ENCODE measurements at places on chromosomes 11 and 22.

- no peak for DNase-seq
These were observed 57.0 kb downstream of the TENM4 start for GRCh38 chr11:79383874-79384273.

- no peak for DNase-seq
These were observed 100.1 kb downstream of the SLC1A2 start for GRCh38 chr11:35318977-35319925.

GRCh38 chr11:119315131-119316015, 1.6 kb downstream of the MCAM start:
- DNase-seq: peak; percentile 65

- DNase-seq: no peak
These were observed 1.5 kb downstream of the RANGAP1 start for GRCh38 chr22:41284465-41284864.

GRCh38 chr11:77117492-77117891, 10.6 kb upstream of the MYO7A start:
- no peak for DNase-seq

- DNase-seq: no peak
These were observed 114.7 kb upstream of the OR4B1 start for GRCh38 chr11:48101958-48102357.

DNA sequence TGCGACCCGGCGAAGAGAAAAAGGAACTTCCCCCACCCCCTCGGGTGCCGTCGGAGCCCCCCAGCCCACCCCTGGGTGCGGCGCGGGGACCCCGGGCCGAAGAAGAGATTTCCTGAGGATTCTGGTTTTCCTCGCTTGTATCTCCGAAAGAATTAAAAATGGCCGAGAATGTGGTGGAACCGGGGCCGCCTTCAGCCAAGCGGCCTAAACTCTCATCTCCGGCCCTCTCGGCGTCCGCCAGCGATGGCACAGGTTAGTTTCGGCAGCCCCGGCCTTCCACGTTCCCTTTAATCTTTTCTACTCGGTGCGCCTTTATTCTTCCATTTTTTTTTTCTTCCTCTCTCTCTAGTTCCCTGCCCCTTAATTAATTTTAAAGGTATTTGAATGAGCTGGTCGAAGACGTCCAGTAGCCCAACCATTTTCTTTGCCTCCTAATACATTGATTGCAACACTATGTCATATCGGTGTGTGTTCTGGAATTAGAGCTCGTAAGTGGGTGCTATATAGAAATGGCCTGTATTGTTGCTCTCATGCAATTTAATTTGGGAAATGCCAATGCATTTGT, 537 bp downstream of the EP300 start:
- DNase-seq: no peak

GRCh38 chr22:48429446-48430020, 1398.1 kb downstream of the BRD1 start:
- DNase-seq: no peak

GRCh38 chr22:20232781-20233180, 35.3 kb downstream of the RTN4R start:
- no peak for DNase-seq

DNA sequence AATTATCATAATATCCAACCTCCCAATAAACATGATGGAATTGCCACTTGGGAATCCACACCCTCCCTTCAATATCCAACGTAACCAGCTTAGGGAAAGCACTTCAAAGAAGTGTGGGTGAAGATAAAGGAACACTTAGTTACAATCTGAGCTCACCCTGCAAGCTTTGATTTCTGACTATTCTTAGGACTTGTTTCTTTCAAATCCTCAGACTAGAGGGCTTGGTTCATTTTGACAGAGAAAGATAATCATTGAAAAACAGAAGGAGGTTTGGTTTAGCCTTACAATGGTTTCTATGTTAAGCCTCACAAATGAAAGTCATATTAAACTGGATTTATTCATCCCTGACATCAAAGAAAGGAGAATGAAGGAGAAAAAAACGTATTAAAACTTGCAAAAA, 57.9 kb upstream of the SYT13 start:
- DNase-seq: no peak

DNA sequence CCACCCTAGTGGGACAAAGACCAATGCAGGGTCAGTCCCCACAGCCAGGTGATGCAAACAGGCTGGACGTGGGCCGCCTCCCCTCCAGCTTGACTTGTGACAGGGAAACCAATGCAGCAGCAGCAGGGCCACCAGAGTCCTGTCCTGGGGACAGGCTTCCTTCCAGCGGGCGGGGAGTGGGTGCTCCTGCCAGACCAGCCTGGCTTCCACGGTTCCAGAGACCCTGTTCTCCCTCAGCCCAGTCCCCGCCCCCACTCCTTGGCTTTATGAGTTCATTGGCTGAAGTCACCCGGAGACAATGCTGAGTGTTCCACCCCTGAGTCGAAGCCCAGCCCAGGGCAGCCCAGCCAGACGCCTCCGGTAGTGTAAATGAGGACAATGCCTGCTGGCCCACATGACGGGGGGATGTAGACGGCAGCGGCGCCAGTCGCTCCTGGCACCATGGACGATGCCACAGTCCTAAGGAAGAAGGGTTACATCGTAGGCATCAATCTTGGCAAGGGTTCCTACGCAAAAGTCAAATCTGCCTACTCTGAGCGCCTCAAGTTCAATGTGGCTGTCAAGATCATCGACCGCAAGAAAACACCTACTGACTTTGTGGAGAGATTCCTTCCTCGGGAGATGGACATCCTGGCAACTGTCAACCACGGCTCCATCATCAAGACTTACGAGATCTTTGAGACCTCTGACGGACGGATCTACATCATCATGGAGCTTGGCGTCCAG, at the start of gene TSSK2:
Gene TSSK2 (plus strand): TSS at position 350 of the 726 bp plus-strand sequence. CDS start 92 bp downstream, at position 442.
- DNase-seq: no peak

- DNase-seq: no peak
These were observed 92.7 kb downstream of the SGSM3 start for GRCh38 chr22:40463017-40463631.

GRCh38 chr11:13963949-13964770, 1.6 kb downstream of the SPON1 start:
- DNase-seq: no peak

GRCh38 chr11:110130642-110131238, 37.5 kb downstream of the ZC3H12C start:
- DNase-seq: no peak

GRCh38 chr11:75570559-75571139, 8.6 kb downstream of the SERPINH1 start:
- DNase-seq: no peak

DNA sequence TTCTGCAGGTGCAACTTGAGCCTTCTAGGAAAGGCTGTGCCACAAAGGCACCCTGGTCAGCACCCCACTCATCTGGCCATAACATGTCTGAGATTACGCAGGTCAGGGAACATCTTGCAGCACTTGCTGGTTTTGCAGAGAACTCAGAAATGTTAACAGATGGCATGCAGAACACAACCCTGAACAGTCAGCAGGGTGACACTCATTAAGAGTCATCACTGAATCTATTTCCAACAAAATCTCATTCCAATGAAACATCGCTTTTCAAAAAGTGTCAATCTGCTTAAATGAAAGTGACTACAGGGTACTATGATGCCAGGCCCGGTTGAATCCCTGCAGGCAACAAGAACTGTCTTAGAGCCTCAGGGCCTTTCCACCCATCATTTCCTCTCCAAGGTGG, 369.8 kb upstream of the CCDC90B start:
- no peak for DNase-seq

DNA sequence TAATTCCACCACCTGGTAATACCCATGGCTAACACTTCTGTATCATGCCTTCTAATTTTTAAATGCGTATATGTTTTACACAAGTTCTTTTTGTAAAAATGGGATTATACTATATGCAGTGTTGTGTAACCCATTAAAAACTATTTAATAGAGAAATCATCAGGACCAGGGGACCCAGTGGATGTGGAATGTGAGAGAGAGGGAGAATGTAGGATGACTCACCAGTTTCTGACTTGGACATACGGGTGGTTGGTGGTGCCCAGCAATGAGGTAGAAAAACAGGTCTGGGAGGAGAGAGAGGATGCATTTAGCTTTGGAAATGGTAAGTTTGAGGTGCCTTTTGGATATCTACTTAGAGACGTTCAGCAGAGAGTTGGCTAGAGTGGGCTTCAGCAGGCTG, 112.0 kb upstream of the TBCEL start:
- no peak for DNase-seq

DNA sequence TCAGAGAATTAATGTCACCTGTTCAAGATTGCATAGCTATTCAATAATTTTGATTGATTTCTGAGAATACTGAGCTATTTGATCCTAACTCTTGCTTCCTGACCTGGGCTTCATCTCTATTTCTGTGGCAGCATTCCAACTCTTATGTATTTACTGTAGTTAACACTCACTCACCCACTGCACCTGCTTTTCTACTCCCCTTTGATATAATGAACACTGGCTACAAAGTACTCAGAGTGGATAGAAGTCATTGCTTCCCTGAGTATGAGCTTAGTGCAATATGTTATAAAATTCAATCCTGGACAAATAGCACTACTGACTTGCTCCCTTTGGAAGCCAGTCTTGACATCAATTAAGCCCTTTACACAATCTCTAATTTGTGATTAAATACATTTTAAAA, 117.2 kb downstream of the APIP start:
- no peak for DNase-seq

DNA sequence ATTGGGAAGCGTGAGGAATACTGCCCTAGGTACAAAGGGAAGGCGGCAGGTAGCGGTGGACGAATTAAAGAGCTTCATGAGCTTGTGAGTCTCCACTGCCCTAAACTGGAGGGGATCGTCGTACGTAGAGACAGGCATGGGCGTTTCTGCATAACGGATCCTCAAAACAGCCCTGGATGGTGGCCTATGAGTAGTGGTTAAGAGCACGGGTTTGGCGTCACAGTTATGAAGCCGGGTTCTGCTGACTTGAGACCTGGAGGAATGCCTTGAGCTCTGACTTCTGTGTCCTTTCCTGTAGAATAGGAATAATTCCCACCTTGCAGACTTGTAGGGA, 335 bp downstream of the TMEM138 start:
- DNase-seq: peak; percentile 26

DNA sequence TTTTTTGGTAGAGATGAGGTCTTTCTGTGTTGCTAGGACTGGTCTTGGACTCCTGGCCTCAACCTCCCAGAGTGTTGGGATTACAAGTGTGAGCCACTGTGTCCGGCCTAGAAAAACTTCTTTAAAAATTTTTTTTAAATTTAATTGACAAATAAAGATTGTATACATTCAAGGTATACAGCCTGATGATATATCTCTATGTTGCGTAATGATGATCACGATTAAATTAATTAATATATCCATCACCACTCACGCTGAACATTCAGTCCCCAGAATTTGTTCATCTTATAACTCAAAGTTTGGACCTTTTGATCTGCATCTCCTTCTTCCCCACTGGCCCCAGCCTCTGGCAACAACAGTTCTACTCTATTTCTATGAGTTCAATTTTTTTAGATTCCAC, 27.2 kb downstream of the VSTM5 start:
- no peak for DNase-seq

DNA sequence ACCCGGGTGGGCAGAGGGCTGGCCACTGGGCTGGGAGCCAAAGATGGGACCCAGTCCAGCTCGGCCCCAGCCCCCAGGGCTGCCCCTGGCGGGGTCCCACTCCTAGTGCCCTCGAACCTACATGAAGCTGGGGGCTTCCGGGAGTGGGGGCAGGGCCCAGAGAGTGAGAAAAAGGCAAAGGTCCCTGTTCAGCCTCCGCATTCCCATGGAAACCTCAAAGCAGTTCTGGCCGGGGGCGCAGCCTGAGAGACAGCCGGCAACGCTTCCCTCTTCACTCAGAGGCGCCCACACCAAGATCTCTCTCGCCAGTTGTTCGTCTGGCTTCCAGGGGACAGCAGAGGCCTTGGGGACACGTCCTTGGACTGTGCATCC, 22.4 kb upstream of the ARHGAP8 start:
- no peak for DNase-seq

DNA sequence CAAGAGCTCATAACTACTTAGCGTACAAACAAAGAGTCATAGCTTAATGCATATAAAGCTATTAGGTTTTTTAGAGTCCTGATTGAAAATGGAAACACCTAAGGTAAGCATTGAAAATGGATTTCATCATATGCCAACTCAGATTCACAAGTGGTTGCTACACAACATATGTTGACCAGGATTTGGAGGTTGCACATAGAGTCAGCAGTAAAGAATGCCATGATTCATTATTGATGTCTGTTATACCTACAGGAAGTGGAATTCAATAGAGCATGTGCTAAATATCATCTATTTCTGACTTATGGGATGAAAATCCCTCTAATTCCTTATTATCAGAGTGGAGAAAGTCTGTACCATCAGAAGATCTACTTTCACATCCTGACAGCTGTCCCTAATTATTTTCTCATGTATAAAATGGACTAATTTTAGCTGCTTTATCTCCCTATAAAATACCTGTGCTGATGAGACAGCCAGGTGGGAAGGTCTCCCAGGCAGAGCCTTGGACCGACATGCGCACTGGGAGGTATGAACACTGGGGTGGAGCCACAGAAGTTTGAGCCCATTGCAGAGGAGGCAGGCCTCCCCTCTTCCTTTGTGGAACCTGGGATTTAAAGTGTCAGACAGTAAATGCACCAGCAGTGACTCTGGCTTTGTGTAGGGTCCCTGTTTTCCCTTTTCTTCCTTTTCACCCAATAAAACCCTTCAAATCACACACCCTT, 204.2 kb downstream of the AASDHPPT start:
- DNase-seq: peak; percentile 28

DNA sequence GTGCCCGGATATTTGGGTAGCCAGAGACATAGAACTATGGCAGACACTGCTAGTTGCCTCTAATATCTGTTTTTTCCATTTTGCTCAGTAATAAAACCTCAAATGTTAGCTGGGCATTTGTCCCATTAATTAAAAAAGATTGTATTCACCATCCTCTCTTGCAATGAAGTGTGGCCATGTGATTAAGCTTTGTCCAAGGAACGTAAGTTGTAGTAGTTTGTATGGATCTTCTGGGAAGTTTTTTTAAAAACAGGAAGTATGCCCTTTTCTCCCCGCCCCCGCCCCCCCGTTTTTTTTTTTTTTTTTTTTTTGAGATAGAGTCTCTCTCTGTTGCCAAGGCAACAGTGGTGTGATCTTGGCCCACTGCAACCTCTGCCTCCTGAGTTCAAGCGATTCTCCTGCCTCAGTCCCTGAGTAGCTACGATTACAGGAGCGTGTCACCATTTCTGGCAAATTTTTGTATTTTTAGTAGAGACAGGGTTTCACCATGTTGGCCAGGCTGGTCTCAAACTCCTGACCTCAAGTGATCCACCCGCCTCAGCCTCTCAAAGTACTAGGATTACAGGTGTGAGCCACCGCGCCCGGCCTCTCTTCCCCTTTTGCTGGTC, 1.7 kb upstream of the TMEM135 start:
- no peak for DNase-seq
